ENCODE measurements at places on chromosomes 1 and 21.

DNA sequence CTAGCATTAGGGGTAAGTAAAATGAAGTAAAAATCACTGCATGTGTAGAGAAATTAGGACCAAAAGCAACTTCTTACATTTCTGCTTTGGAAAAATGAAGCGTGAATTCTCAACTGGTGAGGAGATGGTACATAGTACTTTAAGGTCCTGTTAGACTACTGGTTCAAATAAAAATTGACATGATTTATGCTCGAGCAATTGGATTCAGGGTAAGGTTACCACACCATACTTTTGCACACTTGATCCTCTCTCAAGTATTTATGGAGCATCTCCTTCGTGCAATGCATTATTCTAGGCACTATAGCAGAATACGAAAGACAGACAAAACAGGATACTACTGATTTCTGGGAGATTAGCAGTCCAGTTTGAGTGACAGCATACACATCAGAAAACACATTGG, 66.2 kb downstream of the BRINP2 start:
- DNase-seq = no peak

GRCh38 chr1:1223321-1223720, 8.5 kb downstream of the SDF4 start:
- DNase-seq = no peak

- DNase-seq = no peak
These were observed 52.5 kb downstream of the LRIG2 start for GRCh38 chr1:113125517-113125916.

GRCh38 chr1:248857749-248858095, 1.2 kb downstream of the ZNF692 start:
- DNase-seq = no peak

- DNase-seq = no peak
These were observed 131.4 kb downstream of the ST6GALNAC5 start for GRCh38 chr1:76998582-76999223.

DNA sequence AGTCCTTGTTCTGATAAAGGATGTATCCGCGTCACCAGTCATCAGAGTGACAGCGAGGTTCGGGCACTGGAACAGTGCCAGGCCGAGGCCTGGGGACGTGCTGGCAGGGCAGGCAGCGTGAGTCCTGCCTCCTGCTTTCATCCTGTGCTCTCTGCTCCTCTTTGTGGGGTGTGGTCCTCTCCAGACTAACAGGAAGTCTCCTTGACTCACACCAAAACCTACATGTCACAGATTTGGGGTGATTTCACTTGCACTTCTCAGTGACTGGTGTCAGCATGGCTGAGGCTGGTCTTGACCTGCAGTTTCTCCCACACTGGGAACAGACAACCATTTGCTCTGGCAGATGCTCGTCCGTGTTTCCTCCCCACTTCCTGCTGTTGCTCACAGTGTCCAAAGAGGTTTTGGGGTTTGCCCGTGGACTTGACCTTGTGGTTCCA, 8.8 kb upstream of the NLRP3 start:
- peak; percentile 86 for DNase-seq

Data from inflammatory macrophage treated with lipopolysaccharide for 1 hour (primary cell).